ENCODE measurements at places on chromosomes 6 and 20. TPM values are rescaled to one million over a fixed set of nuclear protein-coding genes. Genes with fewer than 3 reads are reported as not detected.

DNA sequence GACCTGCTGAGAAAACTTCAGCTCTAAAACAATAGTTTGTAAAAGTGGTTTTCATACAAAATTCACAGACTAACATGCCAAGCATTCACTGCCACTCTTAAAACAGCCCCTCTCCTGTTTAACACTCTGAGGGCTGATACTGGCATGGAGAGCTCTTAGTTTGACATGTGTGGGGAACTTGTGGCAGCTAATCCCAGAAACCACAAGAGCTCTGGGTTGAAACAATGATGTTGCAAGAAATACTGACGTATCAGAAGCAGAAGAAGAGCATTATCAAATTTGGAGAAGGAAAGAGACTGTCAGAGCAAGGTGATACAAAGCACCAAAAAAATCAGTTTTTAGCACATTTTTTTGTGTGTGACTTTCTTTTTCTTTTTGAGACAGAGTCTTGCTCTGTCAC, 5.1 kb downstream of the BEND3 start:
- DNase-seq = no peak

GRCh38 chr6:68313911-68314310, 321.2 kb upstream of the ADGRB3 start:
- DNase-seq = no peak

The CLDN20 gene
- not detected for total RNA-seq

DNA sequence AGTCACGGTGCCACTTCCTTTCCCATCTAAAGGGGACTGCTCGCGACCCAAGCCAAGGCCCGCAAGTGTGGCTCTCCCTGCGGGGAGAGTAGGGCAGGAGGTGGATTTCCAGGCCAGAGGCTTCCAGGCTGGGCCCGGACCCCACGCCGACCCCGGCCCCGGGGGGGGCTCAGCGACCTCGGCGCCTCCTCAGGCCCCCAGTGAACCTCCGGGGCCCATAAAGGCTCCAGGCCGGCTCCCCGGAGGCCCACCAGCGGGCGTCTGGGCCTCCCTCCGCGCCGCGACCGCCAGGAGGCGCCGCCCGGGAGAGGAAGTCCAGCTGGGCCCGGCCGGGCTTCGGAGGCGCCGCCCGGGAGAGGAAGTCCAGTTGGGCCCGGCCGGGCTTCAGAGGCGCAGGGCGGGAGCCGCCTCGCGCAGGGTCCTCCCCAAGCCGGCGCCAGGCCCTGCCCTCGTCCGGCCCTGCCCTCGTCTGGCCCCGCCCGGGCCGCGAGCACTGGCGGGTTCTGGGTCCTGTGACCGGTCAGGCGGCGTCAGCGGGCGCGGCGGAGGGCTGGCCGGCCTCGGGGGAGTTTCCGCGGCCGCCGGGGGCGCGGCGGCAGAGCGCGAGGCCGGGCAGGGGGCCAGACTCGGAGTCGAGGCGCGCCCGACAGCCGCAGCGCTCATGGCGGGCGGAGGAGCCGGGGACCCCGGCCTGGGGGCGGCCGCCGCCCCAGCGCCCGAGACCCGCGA, at the start of gene RAB32:
RAB32 (plus strand) TSS at position 623 of the 729 bp plus-strand sequence; CDS start at position 662, 39 bp downstream.
- peak; percentile 95 for DNase-seq

DNA sequence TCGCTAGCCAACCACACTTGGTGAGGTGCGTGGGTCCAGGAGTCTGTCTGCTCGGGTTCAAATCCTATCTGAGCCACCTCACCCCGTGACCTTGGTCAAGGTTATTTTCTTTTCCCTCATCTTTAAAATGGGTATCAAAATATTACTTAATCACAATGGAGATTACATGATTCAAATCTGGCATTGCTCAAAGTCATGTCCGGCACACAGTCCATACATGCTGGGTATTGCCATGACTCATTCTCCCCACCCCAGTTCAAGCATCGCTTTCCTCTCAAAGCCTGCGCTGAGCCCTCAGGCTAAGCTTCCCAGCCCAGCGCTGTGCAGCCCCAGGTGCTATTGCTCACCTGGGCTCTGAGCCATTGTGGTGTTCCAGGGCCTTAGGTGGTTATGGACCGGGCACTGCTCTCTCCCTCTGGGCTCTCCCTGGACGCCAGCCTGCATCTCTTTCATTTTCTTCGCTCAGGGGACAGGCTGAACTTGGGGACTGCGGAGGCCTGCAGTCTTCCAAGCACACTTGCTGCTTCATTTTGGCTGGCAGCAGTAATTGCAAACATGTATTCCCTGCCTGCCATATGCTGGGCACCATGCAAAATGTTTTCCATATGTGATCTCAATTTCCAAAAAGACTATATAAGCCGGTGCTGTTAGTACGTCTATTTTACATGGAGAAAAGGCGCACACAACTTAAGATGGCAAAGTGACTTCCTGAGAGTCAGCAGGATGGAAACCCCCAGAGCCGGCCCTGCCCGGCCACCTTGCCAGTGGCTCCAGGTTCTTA, 27.3 kb downstream of the WRNIP1 start:
- DNase-seq = no peak

- no peak for DNase-seq
These were observed 57.5 kb downstream of the HIVEP2 start for GRCh38 chr6:142887517-142887916.

DNA sequence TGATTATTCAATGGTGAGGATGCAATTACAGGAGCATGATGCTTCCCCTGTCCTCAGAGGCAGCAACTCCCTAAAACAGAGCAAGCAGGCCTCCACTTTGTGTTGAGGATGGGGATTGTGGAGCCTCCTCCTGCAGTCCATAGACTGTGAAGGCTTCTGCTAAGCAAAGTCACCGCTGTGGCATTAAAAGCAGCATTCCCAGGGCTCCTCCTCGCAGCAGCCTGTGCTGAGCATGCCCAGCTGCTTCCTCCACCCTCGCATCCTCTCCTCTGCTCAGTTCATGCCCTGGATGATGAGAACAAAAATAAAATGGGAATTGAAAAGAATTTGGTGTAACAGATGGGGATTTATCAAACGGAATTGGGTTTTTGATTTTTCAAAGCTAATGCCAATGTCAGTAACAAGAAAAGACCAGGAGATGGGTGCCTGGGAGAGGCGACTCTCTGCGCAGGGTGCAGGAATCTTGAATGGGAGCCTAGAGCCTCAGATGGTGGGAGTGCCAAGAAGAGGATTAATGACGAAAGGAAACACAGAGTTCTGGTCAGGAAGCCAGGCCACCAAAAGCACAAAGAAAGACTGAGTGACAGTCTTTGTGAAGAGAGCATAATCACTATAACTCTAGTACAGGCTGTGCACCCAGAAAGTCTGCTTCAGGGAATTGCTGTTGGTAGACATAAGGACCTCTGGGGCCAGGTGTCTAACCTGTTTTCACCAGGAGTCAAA, 347.6 kb downstream of the TPBG start:
- no peak for DNase-seq

DNA sequence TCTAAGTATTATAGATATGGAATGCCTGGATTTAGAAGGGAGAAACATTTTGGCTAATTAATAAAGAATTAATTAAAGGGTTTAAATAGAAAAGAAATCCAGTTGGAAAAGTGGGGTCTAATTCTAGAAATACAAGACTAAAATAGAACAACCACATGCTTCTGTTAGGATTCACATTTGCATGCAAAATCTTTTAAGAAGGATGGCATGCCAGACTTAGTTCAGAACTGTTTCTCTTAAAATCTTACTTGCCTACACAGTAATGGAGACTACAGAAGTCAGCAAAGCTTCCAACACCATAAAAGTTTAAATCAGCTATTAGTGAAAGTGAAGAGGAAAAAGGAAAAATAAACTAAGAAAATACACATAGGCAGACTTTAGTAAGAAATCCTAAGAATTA, 32.7 kb upstream of the KATNA1 start:
- DNase-seq = no peak

The CCN6 gene
- not detected for total RNA-seq

DNA sequence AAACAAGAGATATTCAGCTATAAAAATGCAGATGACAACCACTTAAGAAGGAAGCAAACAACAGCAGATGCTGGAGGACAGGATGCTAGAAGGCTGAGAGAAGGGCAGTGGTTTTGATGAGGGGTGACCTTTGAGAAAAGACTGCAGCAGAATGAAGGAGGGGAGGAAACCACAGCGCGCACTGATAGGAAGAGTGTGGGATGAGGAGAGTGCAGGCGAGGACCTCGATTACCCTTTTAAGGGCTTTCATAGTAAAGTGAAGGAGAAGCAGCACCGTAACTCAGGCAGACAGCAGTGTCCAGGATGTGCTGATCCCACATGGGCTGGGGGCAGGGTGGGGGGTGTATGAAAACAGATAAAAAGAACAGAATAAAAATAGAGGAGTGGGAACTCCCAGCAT, 19.2 kb downstream of the ZBTB2 start:
- no peak for DNase-seq

DNA sequence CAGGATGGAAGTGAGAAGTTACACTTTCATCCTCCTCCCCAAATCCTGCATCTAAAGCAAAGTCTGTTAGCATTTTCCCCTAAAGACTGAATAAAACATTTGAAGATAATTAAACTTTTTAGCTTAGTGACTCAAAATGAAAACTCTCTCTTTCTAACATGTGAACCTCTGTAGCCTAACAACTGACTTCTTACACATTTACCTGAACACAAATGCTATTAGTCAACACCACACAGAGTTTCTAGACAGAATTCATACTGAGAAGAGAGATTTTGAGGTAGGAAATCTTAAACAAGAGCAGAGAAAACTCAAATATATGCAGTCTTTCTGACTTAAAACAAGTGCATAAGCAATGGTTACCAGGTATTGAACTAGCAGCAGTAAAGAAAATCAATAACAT, 149.9 kb upstream of the SMLR1 start:
- no peak for DNase-seq

DNA sequence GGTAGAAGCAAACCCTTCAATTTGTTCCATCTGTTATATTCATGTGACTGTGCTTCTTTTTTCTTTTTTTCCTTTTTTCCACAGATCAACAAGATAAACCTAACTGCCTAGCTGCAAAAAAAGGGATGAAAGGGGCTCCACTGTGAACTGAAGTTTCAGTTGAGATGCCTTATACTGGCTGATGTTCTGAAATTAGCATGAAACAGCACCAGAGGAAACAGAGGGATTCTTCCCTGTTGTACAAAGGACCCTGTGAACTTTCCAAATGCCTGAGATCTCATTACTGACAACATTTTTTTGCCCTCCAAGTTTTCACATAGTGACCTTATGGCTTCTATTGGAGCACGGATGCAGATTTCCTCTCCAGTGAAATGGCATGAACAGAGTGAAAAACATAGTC, 302.7 kb upstream of the TFAP2D start:
- no peak for DNase-seq

The TRIM31 gene
- total RNA-seq = 202 TPM

The TFEB gene
- total RNA-seq = 44.5 TPM

DNA sequence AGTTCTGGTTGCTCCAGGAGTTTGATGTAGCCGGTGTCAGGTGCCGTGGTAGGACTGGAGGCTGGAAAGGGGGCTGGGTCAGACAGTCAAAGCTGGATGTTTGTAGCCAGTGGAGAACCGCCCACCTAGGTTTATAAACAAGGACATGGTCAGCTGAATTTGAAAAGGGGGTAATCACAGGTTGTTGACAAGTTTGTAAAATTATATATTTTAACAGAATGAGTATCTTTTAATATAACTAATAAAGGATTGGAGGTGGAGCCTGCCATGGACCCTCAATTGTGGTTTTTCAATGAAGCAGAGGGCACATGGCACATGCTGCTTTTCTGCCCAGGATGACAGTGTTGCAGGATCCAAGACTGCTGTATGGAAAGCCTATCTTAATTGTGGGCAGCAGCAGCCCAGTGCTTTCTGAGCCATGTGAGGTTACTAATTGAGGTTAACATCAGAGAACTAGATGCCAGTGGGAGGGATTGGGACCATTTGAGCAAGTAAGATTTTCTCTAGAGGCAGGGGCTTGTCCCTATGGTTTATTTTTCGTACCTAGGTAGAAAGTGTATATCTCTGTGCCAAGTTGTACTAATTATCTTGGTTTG, 9.7 kb downstream of the HECA start:
- no peak for DNase-seq

The MYBL2 gene
- total RNA-seq = 1.9 TPM

GRCh38 chr6:157240059-157240959, 83.0 kb downstream of the TMEM242 start:
- peak; percentile 78 for DNase-seq

DNA sequence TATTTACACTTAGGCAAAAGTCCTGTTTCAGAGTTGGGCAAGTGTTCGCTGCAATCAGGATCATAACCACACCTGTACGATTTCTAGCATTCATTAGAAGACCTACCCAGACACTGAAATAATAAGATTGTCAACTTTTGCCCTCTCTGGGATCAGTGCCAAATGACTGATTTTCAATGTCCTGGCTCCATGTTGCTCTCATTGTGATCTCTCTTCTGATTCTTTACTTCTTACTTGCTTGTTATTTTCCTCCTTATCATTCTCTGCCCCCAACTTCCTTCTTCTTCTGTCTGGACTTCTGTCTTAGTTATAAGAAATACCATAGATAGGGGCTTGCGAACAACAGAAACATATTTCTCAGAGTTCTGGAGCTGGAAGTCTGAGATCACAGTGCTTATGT, 94.4 kb upstream of the BMP2 start:
- DNase-seq = no peak

The GHRH gene
- not detected for total RNA-seq

GRCh38 chr6:29769336-29769735, 46.1 kb downstream of the HLA-F start:
- DNase-seq = no peak

The KIF25 gene
- total RNA-seq = 1.1 TPM

DNA sequence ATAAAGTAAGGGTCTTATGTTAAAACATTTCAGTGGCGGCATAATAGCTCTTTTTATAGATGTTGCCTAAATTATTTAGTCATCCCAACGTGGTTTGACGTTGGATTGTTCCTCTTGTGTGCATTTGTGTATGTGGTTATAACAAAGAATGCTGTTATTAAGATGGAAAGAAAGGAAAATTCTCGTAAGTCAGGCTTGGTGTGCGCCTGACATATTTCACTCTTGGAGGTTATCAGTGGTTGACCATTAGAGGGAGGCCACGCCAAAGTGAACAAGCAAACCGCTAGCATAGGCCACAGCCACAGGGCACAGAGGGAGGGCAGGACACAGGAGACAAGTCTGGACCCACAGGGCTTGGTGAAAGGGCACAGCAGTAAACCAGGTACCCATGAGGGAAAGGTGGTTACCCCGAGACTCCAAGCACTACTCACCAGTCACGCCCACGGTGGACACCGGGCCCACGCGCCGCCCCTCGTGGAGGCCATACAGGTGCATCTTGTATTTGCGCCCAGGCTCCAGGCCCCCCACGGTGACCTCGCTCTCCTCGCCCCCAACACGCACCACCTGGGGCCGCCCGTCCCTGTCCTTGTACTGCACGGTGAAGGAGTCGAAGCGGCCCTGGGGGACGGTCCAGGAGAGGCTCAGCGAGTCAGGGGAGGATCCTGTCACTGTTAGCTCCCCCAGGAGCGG, 22.9 kb downstream of the CYP21A2 start:
- no peak for DNase-seq

DNA sequence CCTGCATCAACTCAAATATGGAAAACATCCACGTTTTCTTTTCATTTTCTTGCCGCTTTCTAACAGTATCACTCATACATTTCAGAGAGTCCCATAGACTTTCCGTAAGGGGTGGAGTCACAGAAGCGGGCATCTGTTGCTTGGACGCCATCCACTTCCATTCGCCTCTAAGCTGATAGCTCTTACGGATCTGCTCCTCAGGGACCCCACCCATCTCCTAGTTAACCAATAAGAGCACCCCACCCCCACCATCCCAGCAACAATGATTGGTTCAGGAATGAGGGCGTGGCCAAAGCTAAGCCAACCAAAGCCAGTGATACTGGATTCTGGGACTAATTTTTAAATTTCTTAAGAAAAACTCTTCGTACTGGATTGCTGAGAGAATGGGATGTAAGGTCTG, 42.4 kb downstream of the SLC2A10 start:
- no peak for DNase-seq

GRCh38 chr6:10418862-10419748, 4.2 kb upstream of the TFAP2A start:
- DNase-seq = no peak

GRCh38 chr6:108874470-108875160, 26.4 kb downstream of the ARMC2 start:
- no peak for DNase-seq

The C20orf202 gene
- total RNA-seq = not detected

Data from mucosa of descending colon (tissue), 3 donors.